ENCODE measurements at places on chromosomes 11 and 22.

- DNase-seq: no peak
Observed at GRCh38 chr11:13368041-13368446, 90.5 kb downstream of the BMAL1 start.

DNA sequence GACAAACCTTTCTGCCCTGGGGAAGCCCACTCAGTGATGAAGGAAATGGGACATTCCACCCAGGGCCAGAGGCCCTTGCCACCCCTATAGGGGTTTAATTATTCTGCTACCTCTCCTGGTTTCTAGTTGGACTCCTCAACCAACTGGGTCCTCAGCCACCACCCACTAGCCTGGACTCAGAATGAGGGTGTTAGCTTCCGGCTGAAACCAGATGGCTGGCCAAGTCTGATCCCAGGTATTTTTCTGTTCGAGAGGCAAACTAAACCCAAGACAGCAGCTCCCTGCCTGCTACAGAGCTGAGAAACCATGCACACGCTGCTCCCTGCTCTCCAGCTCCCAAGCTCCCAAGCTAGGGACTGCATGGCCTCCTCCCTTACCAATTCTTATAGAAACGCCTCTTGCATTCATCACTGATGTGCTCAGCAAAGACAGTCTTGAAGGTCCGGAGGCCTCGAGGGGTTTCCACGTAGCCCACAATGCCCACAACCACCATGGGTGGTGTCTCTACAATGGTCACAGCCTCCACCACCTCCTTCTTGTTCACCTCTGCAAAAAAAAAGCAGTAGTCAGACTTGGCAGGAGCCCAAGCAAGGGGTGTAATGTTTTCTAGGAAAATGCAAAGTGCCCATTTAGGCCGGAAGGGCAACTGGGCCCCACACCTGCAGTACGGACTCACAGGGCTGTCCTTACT lies 2.2 kb downstream of the RPL3 start:
- peak; percentile 50 for DNase-seq

GRCh38 chr22:25929321-25929878 lies 187.4 kb downstream of the MYO18B start:
- DNase-seq: no peak

DNA sequence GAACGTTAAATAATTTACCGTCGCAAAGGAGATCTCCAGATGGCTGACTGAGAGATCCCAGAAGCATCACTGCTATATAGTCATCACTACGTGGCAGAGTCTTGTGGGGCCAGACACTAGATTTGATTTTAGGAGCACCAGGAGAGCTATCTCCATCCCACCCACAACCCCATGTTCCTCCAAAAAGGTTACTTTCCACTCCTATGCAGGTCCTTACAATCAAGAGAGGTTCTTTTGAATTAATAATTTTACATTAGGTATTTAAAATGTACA lies 19.4 kb downstream of the GUCY1A2 start:
- DNase-seq: no peak

- DNase-seq: no peak
Observed at GRCh38 chr11:40679276-40679675, 780.2 kb downstream of the LRRC4C start.

GRCh38 chr11:17740649-17741235 lies 6.2 kb downstream of the KCNC1 start:
- no peak for DNase-seq

DNA sequence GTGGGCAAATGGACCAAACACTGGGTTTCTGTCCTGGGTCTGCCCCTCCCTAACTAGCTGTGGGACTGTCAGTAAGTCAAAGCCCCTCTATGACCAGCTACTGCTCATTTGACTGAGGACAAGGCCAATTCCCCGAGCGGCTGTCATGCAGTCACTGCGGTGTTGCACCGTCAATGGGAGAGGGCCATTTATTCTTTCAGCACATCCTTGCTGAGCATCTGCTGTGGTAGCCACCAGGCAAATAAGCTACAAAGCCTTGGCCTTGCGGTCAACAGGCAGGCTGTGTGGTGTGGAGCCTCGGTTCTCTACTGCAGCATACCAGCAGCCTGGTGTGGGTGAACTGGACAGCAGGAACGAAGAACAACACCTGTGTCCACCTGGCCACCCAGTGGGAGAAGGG lies 25.8 kb upstream of the SERPIND1 start:
- no peak for DNase-seq
